NCI-H460 (cell line): ENCODE measurements at places on chromosomes 13 and 19. TPM values are rescaled to one million over a fixed set of nuclear protein-coding genes. Genes with fewer than 3 reads are reported as not detected.

The SHISA2 gene
- 0.61 and 0.72 TPM in 2 replicates for total RNA-seq

The CLEC17A gene
- not detected in 2 replicates for total RNA-seq

GRCh38 chr19:38387550-38388348 lies at the start of gene GGN:
Gene GGN, minus strand, starts transcription at chr19:38388034. Its CDS starts 773 bp downstream, at chr19:38387261.
- DNase-seq, result peak; percentile 69

- DNase-seq, result peak; percentile 14
Measured at GRCh38 chr13:54536112-54536511, 1507.5 kb downstream of the OLFM4 start.

- no peak for DNase-seq
Measured at GRCh38 chr13:33583398-33583797, 234.6 kb upstream of the RFC3 start.

- DNase-seq, result no peak
Measured at GRCh38 chr13:110227864-110228643, 78.9 kb downstream of the COL4A1 start.

GRCh38 chr19:7293762-7294557 lies at the start of gene INSR:
Gene INSR, minus strand, starts transcription at chr19:7294414. Its CDS starts 523 bp downstream, at chr19:7293891.
- peak; percentile 73 for DNase-seq

DNA sequence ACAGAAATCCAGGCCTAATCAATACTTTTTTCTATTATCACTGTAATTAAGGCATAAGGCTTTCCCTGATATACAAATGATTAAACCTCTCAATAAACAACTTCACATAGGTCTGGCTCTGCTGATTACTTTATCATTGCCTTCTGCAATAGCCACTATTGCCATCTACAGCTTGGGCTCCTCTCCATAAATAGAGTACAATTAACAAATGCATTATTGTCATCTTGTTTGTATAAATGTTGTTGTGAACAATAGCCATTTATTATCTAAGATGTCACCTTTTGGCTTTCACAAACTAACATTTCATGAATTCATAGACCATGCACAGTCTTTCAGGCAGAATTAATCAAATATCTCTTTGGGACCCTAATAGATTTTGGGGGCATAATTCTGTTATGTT lies 53.3 kb downstream of the NHLRC3 start:
- no peak for DNase-seq

GRCh38 chr13:73674570-73674969 lies 459.6 kb downstream of the KLF12 start:
- no peak for DNase-seq

DNA sequence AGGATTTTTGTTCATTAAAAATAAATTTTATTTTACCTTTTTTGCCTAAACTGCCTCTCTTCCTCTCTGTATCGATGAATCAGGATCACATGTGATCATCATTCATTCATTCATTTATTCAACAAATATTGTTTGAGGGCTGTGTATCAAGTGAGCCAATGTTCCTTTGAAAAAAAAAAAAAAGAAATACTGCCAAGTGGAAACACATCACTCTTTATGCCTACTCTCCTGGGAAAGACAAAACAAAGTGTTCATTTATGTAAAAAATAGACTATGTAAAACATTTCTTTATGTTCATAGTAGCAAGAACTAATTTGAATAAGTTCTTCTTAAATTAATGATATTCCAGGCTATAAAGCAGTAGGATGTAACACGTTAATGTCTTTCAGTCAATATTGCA lies 233.1 kb downstream of the POSTN start:
- no peak for DNase-seq
